Activated naive CD8-positive, alpha-beta T cell treated with anti-CD3 and anti-CD28 coated beads, Interleukin-2, amount 50 U/mL, for 24 hours (primary cell): ENCODE measurements at places on chromosomes 11 and 22.

GRCh38 chr22:50613291-50613981, 12.8 kb downstream of the MAPK8IP2 start:
- DNase-seq, result no peak

DNA sequence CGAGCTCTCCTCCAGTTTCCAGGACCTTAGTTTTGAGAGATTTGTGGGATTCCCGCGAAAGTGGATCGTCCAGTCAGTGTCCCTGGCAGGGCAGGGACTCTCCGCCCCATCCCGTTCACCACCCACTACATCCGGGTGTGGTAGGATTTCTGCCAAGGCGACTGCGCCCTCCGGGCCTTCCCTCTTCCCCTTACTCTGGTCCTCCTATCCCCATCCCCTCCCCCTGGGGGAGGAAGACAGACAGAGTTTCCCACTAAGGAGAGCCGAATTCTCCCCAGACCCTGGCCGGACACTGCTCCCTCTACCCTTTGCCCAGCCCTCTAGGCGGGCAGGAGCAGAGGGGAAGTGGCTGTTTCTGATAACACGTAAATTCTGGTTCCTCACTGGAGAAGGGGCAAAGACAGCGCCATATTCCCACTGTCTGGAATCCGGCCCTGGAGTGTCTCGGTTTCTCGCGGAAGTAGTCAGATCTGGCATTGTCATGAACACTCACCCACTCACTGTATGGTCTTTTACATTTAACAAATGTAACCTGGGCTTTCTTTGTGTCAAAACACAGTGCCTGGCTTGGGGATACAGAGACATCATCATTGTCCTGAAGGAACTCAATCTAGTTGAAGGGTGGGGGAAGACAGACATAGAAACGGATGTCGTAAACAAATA, 1.1 kb upstream of the NECTIN1 start:
- no peak for DNase-seq

DNA sequence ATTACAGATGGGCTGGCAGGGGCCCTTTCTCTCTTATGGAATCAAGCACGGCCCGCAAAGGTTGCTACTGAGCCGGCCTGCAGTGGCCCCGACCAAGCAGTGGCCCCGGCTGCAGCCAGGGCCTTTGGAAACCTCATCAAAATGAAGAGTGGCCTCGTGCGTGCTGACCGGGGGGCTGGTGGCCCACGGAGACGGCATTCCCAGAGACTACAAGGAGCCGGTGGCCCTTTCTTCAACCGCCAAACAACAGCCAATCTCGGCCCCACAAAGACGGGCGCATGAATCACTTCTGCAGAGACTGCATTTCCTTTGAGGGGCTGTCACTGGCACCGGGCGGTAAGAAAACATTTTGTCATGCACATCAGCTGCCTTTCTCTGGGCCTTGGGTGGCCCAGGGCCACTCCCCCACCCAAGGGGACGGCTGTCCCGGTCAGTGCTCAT, 43.1 kb upstream of the FGF3 start:
- DNase-seq, result no peak

GRCh38 chr11:71179877-71180605, 72.3 kb downstream of the SHANK2 start:
- DNase-seq, result no peak

GRCh38 chr22:37896181-37896592, 9.9 kb upstream of the MICALL1 start:
- DNase-seq, result peak; percentile 34

DNA sequence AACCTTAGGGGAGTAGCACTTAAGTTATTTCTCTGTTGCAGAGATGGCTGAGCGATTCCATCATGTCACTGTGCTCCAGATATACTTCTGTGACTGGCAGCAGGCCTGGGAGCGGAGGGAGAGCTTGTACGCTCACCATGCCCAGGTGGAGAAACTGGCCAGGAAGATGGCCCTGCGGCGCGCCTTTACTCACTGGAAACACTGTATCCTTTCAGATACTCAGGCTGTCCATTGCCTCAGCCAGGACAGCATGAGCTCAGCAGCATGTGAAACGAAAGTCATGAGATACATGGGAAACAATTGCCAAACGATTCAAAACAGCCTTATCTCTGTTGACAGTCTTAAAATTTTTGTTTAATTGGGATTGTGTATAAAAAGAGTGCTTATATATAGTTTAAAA, 78.9 kb downstream of the SFI1 start:
- no peak for DNase-seq

DNA sequence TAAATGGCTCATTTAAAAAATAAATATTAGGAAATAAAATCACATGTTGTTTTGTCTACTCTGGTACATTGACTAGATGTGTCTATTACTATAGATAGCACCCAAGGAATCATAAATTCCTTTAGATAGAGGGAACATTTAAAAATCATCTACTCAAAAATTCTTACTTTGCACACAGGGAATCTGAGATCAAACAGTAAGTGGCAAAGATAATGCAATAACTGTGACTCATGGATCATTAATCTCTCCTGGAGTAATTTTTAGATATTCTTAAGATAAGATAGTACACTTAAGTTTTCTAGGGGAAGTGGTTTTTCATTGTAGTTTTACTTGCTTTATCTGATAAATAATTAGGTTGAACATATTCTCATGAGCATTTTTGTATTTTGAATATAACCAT, 468.9 kb downstream of the LUZP2 start:
- DNase-seq, result no peak

DNA sequence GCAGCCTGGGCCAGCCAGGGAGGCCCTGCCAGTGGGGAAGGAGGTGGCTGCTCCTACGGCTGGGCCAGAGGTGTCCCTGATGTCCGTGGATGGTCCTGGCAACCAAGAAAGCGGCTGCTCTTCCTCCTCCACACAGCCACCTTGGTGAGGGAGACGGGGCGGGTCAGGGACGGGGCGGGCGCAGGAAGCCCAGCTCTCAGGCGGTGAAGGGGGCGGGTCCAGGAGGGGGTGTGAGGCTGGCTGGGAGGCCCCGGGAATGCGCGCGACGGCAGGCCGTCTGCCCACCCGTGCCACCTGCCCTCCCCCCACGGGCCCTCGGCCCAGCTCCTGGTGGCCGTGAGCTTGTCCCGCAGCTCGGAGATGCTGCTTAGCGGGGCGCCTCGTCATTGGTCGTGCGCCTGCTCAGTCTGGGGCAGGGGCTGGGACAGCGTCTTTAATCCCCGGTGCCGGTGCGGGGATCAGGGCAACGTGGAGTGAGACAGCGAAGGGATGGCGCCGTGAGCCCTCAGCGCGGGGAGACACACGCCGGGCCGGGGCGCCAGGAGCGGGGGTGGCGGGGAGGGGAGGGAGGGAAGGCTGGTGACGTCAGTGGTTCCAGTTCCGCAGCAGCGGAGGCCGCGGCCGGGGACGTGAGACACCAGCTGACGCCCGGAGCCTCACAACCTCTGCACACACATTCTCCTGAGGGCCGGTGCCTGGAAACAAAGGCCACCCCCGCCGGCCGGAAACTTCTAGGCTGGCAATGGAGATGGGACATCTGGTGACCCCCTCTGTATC, 6.7 kb upstream of the BRSK2 start:
- DNase-seq, result peak; percentile 86

DNA sequence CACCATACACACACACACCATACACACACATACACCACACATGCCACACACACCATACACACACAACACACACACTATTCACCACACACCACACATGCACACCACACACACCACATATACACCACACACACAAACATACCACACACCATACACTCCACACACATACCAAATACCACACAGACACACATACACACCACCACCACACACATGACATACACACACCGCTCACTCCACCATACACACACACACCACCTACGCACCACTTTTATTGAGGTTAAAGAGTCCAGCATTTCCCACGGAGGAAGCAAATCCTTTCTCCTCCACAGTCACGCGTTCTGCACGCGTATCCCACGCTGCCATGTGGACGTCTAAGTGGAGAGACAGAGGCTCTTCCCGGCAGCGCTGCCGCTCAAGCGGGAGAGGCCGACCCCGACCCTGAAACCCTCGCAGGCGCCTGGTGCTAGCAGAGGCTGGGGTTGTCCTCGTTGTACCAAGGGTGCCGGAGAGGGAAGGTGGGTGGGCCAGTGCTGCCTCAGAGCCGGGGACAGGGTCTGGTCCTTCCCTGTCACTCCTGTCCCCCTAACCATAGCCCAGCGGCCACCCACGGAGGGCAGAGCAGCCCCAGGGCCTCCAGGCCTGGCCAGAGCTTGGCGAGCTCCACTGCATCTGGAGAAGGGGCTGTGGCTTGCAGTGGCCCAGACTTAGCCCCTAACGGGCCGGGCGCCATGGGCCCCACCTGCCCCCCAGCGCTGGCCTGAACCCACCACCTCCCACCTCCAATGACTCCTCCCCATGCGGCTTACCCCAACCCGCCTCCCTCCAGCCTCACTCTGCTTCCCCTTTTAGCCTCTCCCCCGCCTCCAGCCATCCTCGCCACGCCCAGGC, 1495.0 kb downstream of the BRD1 start:
- DNase-seq, result no peak

GRCh38 chr11:22543261-22543660, 82.4 kb downstream of the FANCF start:
- no peak for DNase-seq

DNA sequence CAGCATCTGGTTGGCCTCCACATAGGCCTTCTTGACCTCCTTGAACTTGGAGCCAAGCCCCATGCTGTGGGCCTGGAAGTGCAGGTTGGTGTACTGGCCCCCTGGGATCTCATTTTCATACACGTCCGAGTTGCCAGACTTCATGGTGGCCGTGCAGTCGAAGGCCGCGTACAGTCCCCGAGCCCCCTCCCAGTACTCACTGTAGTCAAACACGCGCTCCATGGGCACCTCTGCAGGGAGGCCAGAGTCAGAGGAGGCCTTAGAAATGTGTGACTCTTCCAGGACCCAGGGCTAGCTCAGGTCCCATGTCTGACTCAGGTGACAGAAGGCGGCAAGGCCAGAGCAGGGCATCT, 6.7 kb upstream of the LRFN4 start:
- no peak for DNase-seq

- no peak for DNase-seq
Measured at GRCh38 chr11:116182356-116182966, 590.3 kb downstream of the BUD13 start.

GRCh38 chr22:45883811-45884170, 93.2 kb downstream of the WNT7B start:
- DNase-seq, result no peak

DNA sequence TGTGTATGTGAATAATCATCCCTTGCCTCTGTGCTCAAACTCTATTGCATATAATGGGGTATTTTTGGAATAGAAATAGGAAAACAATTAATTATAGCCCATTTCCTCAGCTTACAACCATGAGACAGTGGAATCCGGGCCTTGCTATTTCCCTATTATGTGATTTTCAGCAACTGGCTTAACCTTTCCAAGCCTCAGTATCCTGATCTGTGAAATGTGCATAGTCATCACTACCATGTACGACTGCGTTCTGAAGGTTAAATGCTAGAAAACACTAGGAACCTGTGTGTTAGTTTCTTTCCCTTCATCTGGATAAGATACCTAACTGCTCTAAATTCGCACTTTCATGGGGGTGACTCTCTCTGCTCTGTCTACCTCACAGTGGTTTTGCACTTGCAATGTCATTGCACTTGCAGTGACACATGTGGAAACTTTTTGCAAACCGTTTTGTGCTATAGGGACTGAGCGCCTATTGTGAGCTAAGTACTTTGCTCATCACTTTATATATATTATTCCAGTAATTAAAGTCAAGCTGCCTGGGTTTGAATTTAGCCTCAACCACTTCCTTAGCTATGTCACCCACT, 48.3 kb downstream of the IRAG1 start:
- DNase-seq, result no peak

DNA sequence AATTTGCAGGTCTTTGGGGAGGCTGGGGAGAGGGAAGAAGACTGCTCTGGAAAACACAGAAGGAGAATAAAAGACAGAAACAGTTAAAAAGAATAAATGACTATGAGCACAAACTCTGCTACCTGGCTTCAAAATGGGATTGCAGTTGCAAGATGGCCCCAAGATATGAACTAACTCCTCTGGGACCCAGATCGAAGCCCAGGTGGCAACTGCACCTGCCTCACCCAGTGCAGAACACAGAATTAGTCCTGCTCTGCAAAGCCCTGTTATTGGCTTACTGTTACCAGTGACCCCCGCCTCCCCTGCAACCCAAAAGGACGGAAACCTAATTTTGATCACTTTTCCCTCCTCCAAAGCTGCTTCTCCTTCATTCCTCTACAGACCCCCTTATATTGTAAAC, 35.9 kb upstream of the POU2AF1 start:
- no peak for DNase-seq

- DNase-seq, result no peak
Measured at GRCh38 chr11:123384116-123384515, 46.0 kb upstream of the GRAMD1B start.

GRCh38 chr11:78986305-78986704, 411.6 kb upstream of the NARS2 start:
- DNase-seq, result no peak

GRCh38 chr11:7673724-7674434, 579 bp upstream of the CYB5R2 start:
- peak; percentile 26 for DNase-seq

DNA sequence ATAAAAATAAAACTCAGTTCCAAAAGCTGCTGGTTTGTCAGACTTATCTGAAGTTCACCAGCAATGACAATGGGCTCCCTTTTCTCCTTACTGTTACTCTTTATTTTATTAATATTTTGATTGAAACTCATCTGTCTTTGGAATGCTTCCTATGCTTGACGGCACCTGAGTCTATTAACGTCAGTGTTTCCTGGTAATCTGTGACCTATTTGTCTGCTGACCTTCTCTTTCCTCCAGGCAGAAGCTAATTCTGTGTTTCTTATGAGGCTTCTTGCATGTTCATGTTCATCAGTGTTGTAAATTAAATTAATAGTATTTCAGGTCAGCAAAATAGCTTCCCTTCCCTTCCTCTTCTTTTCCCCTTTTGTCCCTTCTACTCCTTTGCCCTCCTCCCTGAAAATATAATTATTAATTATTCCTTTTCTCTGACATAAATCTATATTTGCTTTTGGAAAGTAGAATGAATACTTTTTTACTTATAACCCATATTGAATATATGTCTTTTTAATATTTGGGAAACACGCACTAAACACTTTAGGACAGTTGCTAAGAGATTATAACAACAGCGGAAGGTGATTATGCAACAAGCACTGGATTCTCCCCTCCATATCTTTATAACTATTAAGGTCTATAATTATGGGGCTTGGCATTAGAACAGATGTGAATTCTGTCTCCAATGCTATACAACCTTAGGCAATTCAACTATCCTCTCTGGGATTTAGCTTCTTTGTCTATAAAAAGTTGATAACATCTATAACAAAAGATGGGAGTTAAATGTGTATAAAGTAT, 32.1 kb upstream of the PCF11 start:
- DNase-seq, result no peak

GRCh38 chr11:10518123-10518522, 22.9 kb downstream of the RNF141 start:
- no peak for DNase-seq

GRCh38 chr11:65862941-65863888, 3.0 kb downstream of the MUS81 start:
- DNase-seq, result no peak
